ENCODE measurements at places on chromosomes 5 and 9. TPM values are rescaled to one million over a fixed set of nuclear protein-coding genes. Genes with fewer than 3 reads are reported as not detected.

GRCh38 chr9:99181206-99181605 lies 40.5 kb downstream of the ALG2 start:
- no peaks in the 10 kb centered on the region for H3K27me3 ChIP-seq
- H3K36me3 ChIP-seq: no peaks in the 10 kb centered on the region
- no peak for DNase-seq
- no peak overlapping the region for H3K4me3 ChIP-seq

DNA sequence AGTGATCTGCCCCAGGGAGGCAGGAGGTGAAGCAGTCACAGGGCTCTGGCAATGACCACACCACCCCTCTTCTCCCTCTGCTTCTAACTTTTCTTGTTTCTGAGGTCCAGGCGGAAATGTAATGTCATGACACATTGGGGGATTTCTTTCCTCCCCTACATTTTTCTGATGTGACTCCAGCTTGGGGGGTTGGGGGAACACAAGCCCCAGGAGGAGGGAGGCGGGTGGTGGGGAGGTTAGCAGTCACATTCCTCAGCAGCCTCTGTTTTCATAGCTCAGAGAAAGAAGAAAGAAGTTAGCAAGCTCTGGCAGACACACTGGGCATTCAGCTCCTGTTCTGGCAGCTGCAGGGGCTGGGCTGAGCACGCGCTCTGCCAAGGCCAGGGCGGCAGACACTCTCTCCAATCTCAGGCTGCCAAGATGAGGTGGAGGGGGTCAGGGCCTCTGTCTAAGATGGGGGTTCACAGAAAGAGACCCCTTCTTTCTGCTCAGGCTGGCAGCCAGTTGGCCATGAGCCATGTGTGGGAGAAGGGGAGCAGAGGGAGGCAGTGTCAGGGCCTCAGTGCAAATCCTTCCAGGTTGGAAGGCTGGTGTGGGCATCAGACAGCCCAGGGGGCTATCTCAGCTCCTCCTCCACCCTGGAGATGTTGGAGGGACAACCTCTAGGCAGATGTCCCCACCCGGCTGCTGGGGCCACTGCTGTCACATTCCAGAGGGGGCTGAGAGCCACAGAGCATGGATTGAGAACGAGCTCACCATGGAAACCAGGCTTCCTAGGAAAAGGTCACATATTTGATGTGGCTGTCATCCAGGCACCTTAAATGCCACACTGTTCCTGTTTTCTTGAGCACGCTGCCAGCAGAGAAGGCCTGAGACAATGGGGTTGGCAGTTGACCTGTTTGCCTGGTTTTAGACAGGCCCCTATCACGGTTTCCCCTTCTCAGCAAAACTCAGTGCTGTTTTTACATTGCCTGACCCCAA lies 20.1 kb upstream of the PFDN1 start:
- H3K4me3 ChIP-seq: no peak overlapping the region
- H3K36me3 ChIP-seq: no peaks in the 10 kb centered on the region
- H3K4me1 ChIP-seq: no peaks in the 10 kb centered on the region
- no peaks in the 10 kb centered on the region for H3K27me3 ChIP-seq
- peak; percentile 79 for DNase-seq

DNA sequence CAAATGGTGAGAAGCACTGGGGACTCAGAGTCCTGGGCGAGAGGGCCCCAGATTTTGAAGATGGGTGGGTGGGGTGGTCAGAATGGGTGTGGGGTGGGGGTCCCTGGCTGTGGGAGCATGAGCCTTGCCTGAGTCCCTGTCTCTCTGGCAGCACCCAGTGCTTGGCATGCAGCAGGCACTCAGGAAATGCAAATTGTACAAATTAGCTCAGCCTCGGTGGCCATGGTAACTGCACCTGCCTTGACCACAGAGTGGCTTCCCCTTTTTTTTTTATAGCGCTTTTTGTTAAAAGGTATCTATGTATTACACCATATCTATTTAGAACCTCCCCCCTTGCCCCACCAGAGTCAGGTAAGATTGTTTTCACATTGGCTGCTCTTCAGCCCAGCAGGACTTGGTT lies 19.2 kb upstream of the PITX1 start:
- no peak overlapping the region for H3K27ac ChIP-seq
- H3K4me3 ChIP-seq: no peak overlapping the region
- no peak for DNase-seq
- H3K36me3 ChIP-seq: no peaks in the 10 kb centered on the region
- no peaks in the 10 kb centered on the region for H3K4me1 ChIP-seq

DNA sequence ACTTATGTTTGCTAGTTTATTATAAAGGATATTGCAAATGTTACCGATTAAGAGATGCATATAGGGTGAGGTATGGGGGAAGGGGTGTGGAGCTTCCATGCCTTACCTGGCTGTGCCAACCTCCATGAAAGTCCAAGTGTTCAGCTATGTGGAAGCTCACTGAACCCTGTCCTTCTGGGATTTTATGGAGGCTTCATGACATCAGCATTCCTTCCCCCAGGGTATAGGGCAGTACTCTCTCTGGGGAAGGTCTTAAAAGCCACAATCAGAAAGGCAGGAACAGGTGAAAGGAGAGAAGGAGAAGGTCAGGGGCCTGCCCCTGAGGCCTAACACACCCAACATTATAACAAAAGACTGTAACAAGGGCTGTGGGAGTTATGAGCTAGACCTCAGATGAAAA lies 592.6 kb downstream of the PDE4D start:
- H3K4me1 ChIP-seq: peaks cover 3% of the 10 kb centered on the region
- no peak for DNase-seq
- no peaks in the 10 kb centered on the region for H3K27me3 ChIP-seq
- no peak overlapping the region for H3K27ac ChIP-seq
- H3K36me3 ChIP-seq: no peaks in the 10 kb centered on the region

GRCh38 chr5:33941090-33941489 lies 4.9 kb downstream of the RXFP3 start:
- H3K4me3 ChIP-seq: no peak overlapping the region
- peaks cover 49% of the 10 kb centered on the region for H3K27me3 ChIP-seq
- H3K27ac ChIP-seq: no peak overlapping the region
- no peaks in the 10 kb centered on the region for H3K36me3 ChIP-seq
- H3K4me1 ChIP-seq: peaks cover 4% of the 10 kb centered on the region

DNA sequence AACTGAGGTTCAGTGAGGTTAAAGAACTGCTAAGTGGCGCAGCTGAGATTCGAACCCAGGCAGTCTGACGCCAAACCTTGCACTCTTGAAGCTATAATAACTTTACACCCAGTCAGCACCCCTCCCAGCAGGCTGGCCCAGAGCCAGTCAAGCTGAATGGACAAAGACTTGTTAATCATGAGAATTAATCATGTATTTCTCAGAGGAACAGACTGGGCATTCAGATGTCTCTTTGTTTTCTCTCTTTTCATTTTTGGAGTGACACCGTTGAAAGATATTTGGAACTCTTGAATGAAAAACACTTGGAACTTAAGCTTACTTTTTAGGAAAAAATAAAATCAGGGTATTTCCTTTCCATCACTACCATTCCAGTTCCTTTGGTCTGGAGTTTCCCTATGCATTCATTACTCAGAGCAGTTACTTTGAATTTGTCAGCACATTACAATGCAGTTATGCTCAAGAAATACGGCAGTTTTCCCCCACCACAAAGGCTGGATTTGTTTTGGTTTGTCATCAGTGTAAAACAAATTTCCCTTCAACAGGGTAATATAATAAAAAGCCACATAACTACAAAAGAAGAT lies 22.6 kb upstream of the MAMDC2 start:
- no peak for DNase-seq
- H3K4me1 ChIP-seq: no peaks in the 10 kb centered on the region
- no peak overlapping the region for H3K27ac ChIP-seq
- H3K4me3 ChIP-seq: no peak overlapping the region
- no peaks in the 10 kb centered on the region for H3K27me3 ChIP-seq

- H3K27me3 ChIP-seq: no peaks in the 10 kb centered on the region
- no peak for DNase-seq
- no peak overlapping the region for H3K4me3 ChIP-seq
- H3K36me3 ChIP-seq: no peaks in the 10 kb centered on the region
- H3K4me1 ChIP-seq: no peaks in the 10 kb centered on the region
- H3K27ac ChIP-seq: no peak overlapping the region
Measured at GRCh38 chr5:8299716-8300115, 430.8 kb downstream of the MTRR start.

- H3K4me3 ChIP-seq: no peak overlapping the region
- H3K27me3 ChIP-seq: no peaks in the 10 kb centered on the region
- no peak for DNase-seq
- no peaks in the 10 kb centered on the region for H3K4me1 ChIP-seq
Measured at GRCh38 chr5:149015561-149015960, 47.3 kb downstream of the SH3TC2 start.

DNA sequence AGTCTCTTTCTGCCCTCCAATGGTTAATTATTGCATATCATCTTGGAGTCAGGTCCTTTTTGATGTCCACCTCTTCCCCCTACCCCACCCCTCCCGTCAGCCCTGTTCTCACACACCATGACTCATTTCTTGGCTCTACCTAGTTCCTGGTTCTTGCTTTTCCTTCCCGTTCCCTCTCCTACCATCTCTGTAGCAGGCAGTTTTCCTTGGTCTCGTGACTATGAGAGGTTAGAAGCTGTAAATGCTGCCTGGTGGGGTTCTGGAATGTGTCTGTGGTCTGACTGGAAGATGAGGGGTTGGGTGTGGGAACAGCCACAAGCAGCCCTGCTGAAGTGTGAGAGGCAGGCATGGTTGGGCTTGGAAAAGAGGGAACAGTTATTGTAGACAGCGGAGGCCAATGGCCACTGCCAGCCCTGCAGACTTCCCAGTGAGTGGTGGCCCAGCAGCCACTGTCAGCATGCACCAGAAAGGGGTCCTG lies 18.2 kb downstream of the SLC22A5 start:
- peak; percentile 81 for DNase-seq
- H3K27me3 ChIP-seq: no peaks in the 10 kb centered on the region
- H3K27ac ChIP-seq: peak overlapping the region; percentile 96
- H3K4me1 ChIP-seq: peaks cover 42% of the 10 kb centered on the region
- H3K36me3 ChIP-seq: no peaks in the 10 kb centered on the region

DNA sequence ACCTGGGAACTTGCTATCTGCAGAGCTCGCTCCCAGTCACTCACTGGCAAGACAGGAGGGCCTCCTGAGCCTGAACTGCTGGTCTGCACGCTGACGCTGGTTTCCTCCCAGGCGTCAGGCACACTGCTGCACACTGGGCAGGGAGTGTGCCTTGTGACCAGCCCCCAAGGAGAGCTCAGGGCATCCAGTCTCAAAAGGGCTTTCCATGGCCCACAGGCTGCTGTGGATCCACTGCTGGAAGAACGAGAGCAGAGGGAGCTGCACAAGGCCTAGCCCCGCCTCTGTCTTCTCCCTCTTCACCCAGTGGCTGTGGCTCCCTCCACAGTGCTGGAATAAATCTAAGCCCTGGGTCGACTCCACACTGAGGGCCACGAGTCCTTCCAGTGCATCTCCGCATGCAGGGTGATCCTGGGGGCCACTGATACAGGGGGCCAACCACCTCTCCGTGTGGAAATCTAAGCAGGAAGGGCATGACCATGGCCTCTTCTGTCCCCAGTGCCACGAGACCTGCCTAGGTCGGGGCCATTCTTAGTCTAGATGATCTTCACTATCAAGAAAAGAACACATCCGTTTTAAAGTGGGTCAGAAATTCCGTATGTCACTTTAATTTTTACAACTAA lies 93.6 kb downstream of the CAMSAP1 start:
- H3K36me3 ChIP-seq: no peaks in the 10 kb centered on the region
- no peak overlapping the region for H3K27ac ChIP-seq
- H3K27me3 ChIP-seq: no peaks in the 10 kb centered on the region
- peak; percentile 12 for DNase-seq
- H3K4me1 ChIP-seq: no peaks in the 10 kb centered on the region

GRCh38 chr5:119402555-119402954 lies 46.7 kb downstream of the TNFAIP8 start:
- no peaks in the 10 kb centered on the region for H3K36me3 ChIP-seq
- H3K27me3 ChIP-seq: no peaks in the 10 kb centered on the region
- no peaks in the 10 kb centered on the region for H3K4me1 ChIP-seq
- DNase-seq: no peak

DNA sequence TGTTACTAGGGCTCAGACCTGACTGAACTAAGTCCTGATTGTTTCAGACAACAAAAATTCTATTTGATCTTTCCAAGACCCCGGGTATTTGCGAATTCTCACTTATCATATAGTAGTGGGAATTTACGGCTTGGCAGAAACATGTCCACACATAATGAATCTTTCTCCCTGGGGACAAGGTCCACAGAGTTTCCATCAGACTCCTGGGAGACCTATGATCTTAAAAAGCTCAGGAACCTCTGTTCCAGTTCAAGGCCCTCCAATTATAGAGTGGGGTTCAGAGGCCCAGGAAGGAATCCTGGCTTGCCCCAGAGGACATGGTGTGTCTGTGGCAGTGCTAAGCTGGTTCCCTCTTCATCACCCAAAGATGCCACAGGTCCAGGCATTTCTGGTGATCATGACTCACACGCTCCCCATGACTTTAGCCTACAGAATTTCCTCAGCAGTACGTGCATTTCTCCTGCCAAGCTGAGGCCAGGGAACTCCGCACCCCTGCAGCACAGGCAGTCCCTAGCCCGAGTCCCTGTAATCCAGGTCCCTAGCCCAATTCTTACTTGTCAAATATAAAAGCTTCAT lies 12.6 kb downstream of the RAPGEF1 start:
- H3K27me3 ChIP-seq: no peaks in the 10 kb centered on the region
- H3K36me3 ChIP-seq: no peaks in the 10 kb centered on the region
- no peaks in the 10 kb centered on the region for H3K4me1 ChIP-seq
- H3K4me3 ChIP-seq: no peak overlapping the region

The MSX2 gene
- total RNA-seq: 12.7 TPM

The FAM151B gene
- 7.3 TPM for total RNA-seq

The SLC45A2 gene
- total RNA-seq: not detected
